Stromal cell of bone marrow (primary cell): ENCODE measurements at places on chromosomes 3 and 15.
A peak's percentile ranks its signal among the peaks of the same experiment; 100 is the strongest.

DNA sequence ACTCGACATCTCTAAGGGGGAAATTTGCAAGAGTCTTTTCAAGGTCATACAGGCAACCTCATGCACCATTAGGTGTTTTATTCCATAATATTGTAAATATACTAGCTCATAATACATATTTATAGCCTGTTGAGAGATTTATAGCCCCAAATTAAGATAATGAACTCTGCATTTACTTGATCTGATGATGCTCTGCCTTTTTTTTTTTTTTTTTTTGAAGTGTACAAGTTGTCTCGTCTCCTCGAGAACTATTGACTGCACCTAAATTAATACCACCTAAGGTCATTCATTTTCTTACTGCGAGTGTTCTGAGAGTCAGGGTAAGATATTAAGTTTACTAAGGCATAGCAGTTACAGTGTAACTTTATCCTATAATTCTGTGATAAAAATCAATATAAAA lies 6.1 kb downstream of the CHRNA5 start:
- DNase-seq = no peak

GRCh38 chr3:186178412-186178811 lies 69.5 kb upstream of the ETV5 start:
- no peak for DNase-seq

- DNase-seq = no peak
Measured at GRCh38 chr3:132662212-132662611, 2.1 kb downstream of the UBA5 start.

DNA sequence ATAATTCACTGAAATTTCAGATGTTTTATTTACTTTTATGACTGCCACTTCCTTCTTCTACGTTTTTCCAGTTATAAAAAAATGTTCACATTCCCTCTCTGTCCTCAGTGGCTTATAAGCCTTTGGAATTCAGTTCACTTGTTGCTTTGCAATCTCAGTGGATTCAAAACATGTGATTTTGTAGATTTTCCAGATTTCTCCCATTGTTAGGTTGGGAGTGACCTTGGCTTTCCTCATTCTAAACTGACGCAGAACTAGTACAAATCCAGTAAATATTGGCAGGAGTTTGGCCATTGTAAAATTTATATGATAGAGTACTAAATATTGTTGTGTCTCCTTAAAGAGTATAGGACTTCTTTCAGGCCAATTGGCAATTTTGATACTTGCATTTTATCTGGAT lies 812.3 kb upstream of the ROBO1 start:
- no peak for DNase-seq

GRCh38 chr3:35946121-35946853 lies 307.0 kb downstream of the ARPP21 start:
- DNase-seq = no peak

- no peak for DNase-seq
Measured at GRCh38 chr3:11541321-11542303, 102.1 kb downstream of the VGLL4 start.

DNA sequence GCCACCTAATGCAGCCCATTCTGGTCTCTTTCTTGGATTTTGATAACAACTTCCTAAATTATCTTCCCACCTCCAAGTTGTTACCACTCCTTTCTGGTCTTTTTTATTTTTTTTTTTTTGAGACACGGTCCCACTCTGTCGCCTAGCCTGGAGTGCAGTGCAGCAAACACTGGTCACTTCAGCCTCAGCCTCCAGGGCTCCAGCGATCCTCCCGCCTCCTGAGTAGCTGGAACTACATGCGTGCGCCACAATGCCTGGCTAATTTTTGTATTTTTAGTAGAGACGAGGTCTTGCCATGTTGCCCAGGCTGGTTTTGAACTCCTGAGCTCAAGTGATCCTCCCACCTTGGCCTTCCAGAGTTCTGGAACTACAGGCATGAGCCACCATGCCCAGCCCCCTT lies 92.8 kb upstream of the BHLHE40 start:
- DNase-seq = no peak

- DNase-seq = no peak
Measured at GRCh38 chr3:131387796-131388489, 6.4 kb downstream of the NUDT16 start.

DNA sequence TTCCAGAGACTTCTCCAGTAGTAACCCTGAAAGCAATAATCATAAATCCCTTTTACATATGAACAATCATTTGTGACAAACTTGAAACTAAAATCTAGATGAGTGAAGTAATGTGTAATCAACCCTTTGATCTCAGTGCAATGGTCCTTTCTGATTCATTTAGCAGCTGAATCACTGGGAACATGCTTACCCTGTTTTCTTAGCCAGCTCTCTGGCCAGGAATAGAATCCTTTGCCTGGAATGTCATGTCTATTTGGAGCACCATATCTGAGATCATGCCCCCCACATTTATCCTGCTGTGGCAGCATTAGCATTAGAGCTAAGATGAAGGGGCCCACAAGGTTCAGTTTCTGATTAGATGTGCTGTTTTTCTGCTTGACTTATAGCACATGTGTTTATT lies 309.8 kb downstream of the OXSM start:
- DNase-seq = no peak

DNA sequence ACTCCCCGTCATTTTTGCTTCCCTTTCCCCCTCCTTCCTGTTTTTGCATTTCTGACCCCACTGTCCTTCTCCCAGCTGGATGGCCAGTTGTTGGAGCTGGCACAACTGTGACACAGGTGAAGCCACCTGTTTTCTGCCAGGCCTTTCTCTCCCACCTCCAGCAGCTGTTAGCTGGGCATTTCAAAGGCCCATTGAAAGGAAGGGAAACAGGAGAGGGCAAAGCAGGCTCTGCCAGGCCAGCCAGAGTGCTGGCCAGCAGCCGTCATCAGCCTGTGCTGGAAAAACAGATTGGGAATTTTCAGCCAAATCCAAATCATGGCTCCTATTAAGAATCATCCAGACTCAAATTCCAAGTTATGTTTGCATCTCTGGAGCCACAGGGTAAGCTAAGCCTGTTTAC lies 155.2 kb upstream of the C2CD4B start:
- no peak for DNase-seq

GRCh38 chr3:46624975-46625490 lies 12.7 kb downstream of the FAM240A start:
- DNase-seq = no peak

DNA sequence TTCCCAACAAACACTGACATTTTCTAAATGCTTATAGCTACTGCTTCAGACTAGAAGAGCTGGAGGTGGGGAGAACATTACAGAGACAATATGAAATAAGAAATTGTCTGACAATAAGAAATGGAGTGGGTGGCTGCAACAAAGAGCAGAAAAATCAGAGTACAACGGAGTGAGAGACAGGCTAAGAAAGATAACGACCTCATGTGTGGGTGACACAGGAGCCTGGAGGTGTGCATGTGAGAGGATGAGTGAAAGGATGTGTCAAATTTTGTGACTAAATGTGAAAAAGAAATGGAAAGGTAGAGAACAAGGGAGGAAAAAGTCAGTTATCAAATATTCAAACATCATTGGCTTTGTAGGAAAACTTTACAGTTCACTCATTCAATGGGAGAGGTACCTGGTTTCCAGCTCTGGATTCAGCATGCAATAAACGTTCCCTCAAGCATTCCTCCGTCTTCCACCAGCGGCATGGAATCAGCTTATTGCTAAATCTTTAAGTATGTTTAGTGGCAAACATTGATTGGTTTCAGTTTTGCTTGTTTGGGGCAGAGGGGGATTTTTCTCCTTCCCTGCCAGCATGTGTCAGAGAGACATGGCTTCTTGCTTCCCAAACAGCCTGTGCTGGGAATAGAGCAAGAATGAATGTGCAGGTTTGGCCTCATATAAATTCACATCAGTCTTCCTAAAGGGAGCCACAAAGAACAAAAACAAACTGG lies 103.8 kb upstream of the CHRM5 start:
- no peak for DNase-seq

DNA sequence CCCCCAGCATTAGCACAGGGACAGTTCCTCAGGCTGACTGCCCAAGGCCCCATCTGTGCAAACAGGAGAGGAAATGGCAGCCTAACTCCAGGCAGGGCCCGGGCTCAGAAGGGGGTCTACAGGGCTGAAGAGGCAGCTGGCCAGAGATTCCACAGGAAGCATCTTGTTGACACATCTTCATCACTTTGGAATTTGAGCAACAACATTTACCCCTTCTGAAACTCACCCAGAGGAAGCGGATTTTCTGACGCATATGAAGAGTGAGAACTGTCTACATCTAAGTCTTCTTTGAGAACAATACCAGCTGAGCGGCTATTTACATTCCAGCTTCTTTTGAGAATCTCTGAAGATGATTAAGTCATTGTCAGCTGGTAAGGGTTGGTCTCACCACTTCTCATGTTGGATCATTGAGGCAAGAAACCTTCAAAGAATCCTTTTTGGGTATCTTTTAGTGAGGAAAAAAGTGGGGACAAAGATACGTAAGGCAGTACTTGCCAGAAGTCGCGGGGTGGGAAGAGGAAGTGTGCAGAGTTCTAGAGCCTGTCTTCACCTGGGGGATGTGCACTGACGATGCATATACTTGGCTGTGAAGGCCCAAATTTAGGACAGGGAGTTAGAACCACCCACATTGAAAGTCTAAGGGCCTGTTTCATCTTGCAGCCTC lies 25.4 kb upstream of the SRP14 start:
- no peak for DNase-seq

- no peak for DNase-seq
Measured at GRCh38 chr3:13927295-13927694, 47.4 kb upstream of the WNT7A start.

DNA sequence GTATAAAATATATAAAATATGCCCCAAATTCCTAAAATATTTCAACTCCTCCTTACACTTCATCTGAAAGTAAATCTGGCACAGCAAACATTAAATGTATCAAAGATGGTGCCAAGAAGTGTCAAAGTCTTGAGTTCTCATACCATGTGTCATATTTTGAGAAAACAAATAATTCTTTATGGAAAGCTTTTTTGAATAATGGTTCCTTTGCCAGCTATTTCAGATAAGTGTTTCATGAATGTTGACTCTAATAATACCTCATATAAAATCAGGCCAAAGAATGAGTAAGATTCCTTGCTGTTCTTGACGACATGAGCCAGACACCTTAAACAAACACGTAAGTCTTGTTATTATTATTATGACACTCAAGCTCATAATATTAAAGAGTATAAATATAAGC lies 30.3 kb upstream of the ZNF385D start:
- DNase-seq = no peak

DNA sequence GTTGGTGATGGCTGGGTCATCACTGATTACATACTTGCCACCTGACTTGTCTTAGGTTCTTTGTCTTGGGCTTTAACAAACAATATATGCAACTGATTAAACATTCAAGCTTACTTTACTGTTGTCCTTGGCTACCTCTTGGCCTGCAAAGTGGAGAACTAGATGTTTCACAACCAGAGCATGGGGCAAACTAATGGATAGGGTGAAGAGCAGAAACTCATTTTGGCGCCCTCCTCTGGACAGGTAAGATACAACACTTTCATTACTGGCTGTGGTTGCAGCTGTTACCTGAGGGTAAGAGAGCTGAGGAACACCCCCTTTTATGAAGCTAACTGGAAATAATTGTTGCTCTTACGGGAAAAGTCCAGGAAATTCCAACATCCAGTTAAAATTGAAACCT lies 262.1 kb downstream of the NAALADL2 start:
- DNase-seq = no peak

DNA sequence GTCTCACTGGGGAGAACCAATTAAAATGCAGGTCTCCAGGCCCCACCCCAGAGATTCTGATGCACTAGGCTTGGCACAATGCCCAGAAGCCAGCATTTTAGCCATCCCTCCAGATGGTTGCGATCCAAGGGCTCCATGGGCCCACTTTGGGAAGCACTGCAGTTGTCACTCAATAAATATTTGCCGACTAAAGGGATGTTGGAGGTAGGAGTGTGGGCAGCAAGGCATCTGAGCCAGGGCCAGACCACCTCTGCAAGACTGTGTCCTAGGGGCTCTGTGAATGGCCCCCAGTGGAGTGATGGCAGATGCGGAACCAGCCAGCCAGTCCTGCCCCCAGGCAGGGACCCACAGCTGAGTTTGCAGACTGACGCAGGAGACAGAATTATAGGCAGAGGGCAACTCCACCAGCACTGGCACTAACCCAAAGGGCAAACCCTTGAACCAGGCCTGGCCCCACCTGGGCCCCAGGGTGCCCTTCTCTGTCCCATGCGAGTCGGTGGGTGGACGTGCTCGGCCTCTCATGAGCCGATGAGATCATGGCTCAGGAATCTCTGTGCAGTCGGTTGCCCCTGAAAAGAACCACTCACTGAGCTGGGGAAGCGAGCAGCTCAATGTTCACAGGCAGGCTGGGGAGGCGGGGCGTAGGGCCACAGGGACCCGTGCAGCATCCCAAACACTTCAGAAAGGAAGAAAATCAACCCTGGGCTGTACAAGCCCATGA lies 49.7 kb downstream of the SEMA5B start:
- no peak for DNase-seq

DNA sequence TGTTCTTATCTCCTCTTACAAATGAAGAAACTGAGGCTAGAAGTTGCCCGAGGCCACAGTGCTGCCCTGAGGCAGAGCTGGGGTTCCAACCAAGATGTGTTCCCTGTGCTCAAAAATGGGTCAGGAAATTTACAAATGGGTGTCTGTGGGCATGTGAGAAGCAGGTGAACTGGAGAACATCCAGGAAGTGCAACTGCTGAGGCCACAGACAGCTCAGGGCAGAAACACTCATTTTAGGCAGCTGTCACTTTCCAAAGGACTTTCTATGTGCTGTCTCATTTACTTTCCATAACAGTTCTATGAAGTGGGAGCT lies 47.2 kb upstream of the ATP2B2 start:
- DNase-seq = no peak

DNA sequence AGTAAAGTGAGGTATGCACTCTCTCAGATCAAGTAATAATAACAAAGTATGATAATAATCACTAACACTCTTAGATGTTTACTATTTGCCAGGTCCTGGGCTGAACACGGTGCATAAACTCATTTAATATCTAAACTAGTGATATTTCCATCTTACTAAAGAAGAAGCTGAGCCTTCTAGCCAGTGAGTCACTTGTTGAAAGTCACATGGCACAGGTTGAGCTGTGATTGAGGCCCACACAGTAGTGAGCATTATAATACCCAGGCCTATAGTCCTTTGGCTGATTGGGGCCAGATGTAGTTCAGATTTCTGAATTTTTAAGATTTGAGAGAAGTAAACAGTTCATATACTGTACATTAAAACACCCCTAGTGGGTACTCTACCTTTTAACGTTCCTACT lies 93.2 kb upstream of the CCDC80 start:
- DNase-seq = no peak

- DNase-seq = no peak
Measured at GRCh38 chr3:31013843-31014242, 119.4 kb upstream of the GADL1 start.

- peak; percentile 68 for DNase-seq
Measured at GRCh38 chr3:154779571-154779970, 300.5 kb upstream of the MME start.

- DNase-seq = no peak
Measured at GRCh38 chr3:195911946-195912270, 3.6 kb upstream of the TNK2 start.
